ENCODE measurements at places on chromosomes 4 and X.

GRCh38 chr4:78185117-78185516 lies 128.0 kb downstream of the FRAS1 start:
- no peak for DNase-seq

- DNase-seq = no peak
Observed at GRCh38 chr4:182866746-182867145, 50.4 kb downstream of the DCTD start.

- DNase-seq = no peak
Observed at GRCh38 chrX:110519906-110520452, 161.3 kb downstream of the RTL9 start.

DNA sequence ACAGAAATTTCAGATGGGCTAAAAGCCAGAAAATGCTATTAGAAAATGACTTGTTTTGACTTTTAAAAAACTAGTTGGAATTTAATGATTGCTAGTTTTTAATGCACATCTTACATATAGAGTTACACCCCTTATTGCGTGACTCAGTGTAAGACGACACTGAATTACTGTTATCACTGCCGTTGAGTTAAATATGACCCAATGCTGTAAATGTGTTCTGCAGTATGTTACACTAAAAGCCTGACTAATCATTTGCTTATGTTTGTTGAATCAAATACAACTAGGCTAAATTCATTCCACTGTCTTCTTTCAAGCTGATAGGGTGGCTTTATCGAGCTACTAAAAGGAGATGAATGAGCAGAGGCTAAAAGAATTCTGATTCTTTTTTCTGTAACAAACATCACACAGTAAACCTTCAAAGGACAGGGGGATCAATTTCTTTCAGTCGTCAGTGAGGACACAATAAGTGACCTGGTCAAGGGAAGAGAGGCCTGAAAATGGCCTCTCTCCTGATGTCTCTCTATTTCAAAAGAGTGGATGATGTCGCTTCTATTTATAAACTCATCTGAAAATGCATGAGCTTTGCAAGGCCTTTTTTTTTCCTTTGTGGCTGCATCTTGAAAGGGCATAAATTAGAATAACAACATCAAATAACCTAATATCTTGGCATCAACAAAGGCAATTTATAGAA lies 142.2 kb upstream of the KCNIP4 start:
- DNase-seq = no peak

- no peak for DNase-seq
Observed at GRCh38 chrX:108590496-108590895, 145.9 kb downstream of the IRS4 start.

DNA sequence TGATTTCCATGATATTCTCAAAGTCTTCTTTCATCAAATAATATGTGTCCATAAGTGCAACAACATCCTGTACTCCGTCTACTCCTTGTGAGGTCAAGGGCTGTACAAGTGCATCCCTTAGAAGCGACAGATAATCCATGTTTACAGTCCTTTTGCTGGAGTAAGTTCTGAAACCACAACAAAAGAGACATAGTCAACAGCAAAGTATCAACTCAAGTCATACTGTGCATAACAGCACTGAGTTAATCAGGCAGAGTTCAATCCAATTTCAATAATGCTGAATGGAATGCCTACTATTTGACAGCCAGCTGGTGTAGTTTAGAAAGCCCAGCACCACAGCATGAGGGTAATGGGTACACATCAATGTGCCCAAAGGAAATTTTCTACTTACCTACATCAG lies 74.5 kb downstream of the RFC1 start:
- DNase-seq = no peak

- DNase-seq = no peak
Observed at GRCh38 chr4:148060264-148061140, 328.6 kb downstream of the ARHGAP10 start.

GRCh38 chr4:159673221-159673620 lies 570.3 kb downstream of the RAPGEF2 start:
- DNase-seq = no peak

DNA sequence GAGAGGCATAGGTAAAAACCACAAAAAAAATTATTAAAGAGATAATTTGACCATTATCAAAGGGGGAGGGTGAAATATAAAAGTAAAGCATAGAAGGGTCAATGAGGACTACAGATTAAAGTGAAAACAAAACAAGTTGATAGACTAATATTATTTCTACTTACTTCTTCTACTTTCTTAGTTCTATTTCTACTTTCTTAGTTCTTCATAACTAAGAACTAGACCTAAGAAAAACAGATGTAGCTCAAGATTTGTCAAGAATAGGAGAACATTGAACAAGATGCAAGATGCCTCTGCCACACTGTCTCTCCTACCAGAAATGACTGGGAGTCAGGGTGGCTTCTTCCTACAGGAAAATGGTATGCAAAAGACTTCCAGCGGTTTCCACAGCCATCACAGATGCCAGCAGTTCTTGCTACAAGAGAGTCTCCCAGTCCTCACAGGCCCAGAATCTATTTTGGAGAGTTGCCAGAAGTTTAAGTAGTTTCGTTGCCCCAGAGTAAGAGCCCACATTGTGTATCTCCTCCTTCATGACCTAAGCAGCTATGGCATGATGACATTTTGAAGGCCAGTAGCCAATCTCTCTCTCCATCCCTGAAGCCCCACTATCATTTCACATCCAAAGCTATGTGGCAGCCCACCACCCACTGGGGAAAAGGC lies 42.9 kb upstream of the DDX60 start:
- no peak for DNase-seq

GRCh38 chr4:108943976-108944591 lies 181.2 kb upstream of the ETNPPL start:
- no peak for DNase-seq

- no peak for DNase-seq
Observed at GRCh38 chrX:46278572-46278971, 266.6 kb downstream of the ZNF674 start.

DNA sequence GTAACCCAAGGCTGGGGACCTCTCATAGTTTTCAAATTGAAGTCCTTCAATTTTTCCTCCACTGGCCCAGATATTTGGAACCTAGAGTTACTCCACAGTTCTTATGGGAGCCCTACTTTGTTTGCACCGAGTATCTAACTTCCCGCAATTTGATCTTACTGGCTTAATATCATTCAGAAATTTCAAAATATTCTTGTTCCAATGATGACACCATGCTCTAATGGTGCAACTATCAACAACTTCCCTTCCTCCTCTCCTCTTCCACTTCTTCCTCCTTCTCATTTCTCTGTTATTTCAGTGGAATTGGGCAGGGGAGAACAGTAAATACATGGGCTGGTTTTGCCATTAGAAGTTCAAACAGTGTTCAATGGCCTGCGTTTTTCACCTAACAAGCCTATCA lies 20.2 kb downstream of the PDCL2 start:
- no peak for DNase-seq

GRCh38 chr4:184812199-184812542 lies 13.6 kb downstream of the ACSL1 start:
- no peak for DNase-seq

- DNase-seq = no peak
Observed at GRCh38 chr4:111873801-111874200, 271.5 kb upstream of the FAM241A start.

- DNase-seq = no peak
Observed at GRCh38 chrX:39802354-39802753, 295.4 kb downstream of the BCOR start.

- no peak for DNase-seq
Observed at GRCh38 chr4:58807843-58808615, 1697.8 kb upstream of the IGFBP7 start.

- no peak for DNase-seq
Observed at GRCh38 chr4:26022346-26023202, 108.6 kb downstream of the SMIM20 start.

DNA sequence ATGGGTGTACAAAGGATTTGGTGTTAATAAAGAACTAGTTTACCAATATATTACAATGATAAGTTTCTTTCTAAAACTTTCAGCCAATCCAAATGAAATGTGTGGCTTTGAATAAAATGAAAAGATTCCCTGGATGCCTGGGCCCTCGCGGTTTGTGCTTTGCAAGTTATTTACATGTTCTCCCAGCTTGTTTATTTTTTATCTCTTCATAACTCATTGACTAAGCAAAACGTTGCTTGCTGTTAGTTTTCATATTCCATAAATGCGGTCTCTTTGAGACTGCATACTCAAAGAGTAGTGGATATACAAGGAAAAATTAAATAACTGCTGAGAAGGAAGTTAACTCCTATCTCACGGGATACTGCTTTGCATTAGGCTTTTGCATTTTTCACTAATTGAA lies 26.0 kb downstream of the FHDC1 start:
- DNase-seq = no peak

DNA sequence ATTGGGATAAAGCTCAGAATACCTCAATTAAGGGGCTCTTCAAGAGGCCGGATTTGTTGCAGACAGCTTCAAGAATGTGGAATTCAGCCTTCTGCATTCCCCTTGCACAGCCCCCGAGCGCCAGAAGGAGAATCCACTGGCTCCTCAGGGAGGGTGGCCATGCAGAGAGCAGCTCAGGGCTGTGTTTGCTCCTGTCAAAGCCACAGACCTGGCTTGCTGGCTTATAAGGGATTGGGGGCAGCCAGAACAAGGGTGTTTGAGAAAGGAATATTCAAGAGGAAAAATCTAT lies 36.8 kb downstream of the ING2 start:
- DNase-seq = no peak

- no peak for DNase-seq
Observed at GRCh38 chrX:149903889-149904748, 23.1 kb downstream of the MAGEA8 start.

DNA sequence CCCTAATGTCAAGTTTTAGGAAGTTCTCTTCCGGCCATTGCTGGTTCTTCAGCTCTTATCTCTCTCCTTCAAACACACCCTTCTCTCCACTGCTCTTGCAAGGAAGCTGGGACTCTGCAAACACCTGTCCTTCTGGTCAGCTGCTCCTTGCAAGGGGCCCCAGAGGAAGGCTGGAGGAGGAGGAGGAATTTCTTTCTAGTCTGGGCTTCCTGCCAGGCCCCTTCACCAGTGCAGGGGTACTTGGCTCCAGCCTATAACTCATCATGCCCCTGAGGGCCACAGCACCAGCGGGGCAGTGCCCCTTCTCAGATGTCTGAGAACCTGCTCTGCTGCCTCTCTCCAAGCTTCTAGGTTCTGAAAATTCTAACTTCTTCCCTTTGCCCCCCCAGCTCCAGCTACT lies 46.7 kb downstream of the REELD1 start:
- DNase-seq = no peak

DNA sequence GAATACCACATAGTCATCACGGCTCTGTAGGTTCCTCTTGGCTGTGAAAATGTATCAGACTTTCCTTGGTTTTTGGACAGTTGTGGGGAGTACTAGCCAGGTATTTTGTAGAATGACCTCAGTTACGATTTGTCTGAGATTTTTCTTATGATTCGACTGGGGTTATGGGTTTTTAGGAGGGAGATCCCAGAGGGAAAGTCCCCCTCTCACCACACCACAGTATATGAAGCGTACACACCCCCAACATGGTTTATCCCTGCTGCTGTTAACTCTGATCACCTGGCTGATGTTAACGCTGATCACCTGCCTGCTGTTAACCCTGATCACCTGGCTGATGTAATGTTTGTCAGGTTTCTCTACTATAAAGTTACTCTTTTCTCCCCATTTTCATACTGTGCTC lies 72.6 kb downstream of the ANAPC4 start:
- no peak for DNase-seq

- DNase-seq = no peak
Observed at GRCh38 chr4:173432430-173432829, 33.5 kb upstream of the SCRG1 start.

DNA sequence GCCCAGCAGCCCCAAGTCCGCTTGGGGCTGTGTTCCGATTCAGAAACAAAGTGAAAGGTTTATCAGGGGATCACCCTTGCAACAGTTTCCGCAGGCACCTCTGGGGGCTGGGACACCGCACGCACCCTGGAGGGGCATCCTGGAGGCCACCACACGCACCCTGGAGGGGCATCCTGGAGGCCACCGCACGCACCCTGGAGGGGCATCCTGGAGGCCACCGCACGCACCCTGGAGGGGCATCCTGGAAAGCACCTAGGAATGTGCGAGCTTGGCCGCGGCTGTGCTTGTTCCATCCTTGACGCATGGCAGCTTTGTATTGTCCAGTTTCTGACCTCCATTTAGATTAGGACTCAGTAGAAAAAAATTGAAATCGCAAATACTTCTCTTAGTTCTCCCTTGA lies 21.3 kb upstream of the CBR4 start:
- no peak for DNase-seq

DNA sequence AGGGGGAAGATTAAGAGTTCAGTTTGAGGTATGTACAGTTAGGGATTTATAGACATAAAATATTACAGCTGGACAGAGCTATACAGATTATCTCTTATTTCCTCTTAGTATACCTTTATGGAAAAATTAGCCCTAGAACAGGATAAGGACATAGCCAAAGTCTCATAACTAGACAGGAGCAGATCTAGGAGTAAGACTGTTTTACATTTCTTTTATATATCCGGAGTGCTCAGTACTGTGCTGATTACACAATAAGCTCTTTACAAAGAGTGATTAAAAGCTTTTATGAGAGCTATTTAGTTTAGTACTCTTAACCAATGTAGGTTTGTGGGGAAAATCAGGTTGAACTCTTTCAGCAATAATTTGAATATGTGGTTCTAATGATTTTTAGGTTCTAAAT lies 105.8 kb downstream of the TBX22 start:
- DNase-seq = no peak

Measured in stimulated activated CD8-positive, alpha-beta memory T cell treated with anti-CD3 and anti-CD28 coated beads, Interleukin-15, amount 100 ng/mL, for 1 hour (primary cell).